Activated CD8-positive, alpha-beta memory T cell treated with anti-CD3 and anti-CD28 coated beads, Interleukin-2, amount 50 U/mL, for 4 hours (primary cell): ENCODE measurements at places on chromosomes 5 and 9.

- DNase-seq: no peak
Measured at GRCh38 chr9:105116052-105116868, 128.2 kb upstream of the SLC44A1 start.

DNA sequence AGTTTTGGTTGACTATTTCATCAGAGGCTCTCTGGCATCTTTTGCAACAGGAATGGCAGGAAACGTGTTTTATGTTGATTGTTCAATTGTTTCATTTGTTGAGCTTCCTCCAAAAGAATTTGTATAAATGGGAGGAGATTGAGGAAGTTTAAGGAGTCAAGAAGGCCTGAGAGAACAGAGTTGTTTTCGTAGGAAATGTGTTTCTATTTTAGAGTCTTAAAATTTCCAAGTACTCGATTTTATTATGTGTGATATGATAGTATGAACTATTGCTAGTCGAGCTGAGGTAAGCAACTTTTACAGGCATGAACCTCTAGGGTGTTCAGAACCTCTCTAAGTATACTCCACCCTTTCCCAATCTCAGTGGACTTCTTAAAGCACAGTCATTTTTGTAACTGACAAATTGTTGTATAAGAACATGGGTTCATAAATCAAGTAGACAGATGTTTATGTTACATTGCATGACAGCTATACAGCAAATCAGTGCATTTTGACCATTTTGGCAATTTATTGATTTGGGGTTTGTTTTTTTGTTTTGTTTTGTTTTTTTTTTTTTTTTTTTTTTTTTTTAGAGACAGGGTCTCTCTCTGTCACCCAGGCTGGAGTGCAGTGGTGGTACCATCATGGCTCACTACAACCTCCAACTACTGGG is 47.4 kb downstream of the POLK start:
- DNase-seq: no peak

- no peak for DNase-seq
Measured at GRCh38 chr5:6450319-6450833, 1.7 kb downstream of the UBE2QL1 start.

- DNase-seq: no peak
Measured at GRCh38 chr5:124263680-124264491, 482.6 kb downstream of the ZNF608 start.

GRCh38 chr9:65403721-65404120 is 118.7 kb upstream of the FOXD4L5 start:
- DNase-seq: no peak

DNA sequence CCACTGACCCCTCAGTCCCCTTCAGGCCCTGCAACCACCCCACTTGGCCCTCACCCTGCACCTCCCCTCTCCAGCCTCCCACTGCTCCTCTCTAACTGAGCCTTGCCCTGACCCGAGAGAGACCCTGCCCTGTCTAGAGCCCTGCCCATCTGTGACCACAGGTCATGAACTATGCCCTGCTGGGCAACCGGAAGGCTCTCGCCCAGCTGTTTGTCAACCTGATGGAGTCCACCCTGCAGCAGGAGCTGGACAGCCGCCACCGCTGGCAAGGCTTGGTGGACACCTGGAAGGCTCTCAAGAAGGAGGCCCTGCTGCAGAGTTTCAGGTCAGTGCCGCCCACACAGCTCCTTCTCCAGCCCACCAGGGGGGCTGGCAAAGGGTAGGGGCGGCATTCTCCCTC is 9.4 kb downstream of the CCDC180 start:
- no peak for DNase-seq

GRCh38 chr9:130891688-130892476 is 4.7 kb downstream of the QRFP start:
- no peak for DNase-seq

DNA sequence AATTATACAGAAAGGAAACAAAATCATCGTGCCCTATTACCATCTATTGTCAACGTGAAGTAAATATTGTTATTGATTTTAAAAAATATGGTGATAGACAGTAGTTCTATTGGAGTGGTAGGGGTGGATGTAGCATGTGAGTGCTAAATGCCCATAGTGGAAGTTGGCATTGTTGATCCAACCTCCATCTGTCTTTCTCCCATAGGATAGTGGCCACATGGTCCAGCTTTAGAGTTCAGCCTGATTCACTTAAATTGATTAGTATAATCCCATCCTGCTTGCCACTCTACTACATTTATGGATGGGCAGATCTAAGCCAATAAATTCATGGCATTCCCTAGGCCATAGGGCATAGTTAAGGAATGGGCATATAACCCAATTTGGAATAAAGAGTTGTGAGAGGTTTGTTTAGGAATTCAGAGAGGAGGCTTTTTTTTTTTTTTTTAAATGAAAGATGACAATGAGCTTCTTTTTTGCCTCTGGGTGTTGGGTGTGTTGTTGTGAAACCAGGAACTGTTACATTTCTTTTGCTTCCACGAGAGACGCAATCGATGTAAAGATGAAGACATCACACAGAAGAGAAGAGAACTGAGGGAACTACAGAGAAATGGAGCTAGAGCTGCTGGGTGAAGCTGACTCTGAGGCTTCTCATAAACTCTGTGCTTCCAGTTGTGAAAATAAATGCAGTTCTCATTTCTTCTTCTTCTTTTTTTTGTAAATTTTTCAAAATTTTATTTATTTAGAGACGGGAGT is 12.5 kb upstream of the CHD1 start:
- no peak for DNase-seq

DNA sequence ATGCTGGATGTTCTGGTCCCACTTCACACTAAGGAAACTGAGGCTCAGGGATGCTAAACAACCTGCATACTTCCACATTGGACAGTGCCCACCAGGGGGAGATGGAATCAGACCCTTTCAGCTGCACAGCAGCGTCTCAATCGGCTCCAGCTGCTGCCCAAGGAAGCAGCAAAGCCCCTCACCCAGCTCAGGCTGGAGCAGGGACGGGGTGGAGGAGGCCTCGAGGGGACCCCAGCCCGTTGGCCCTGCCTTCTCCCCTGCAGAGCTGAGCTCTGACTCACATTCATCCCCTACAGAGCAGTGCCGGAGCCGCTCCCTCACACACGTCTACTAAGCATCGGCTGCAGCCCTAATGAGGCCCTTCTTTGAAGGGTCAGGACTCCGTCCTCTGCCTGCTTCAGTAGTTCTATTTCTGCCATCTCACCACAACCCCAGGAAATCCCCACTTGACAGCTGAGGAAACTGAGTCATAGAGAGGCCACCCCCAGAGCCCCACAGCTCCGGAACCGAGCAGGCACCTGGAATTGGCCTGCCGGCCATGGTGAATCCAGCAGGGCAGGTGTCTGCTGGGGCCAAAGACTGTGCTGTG is 21.5 kb upstream of the SUSD3 start:
- DNase-seq: no peak

DNA sequence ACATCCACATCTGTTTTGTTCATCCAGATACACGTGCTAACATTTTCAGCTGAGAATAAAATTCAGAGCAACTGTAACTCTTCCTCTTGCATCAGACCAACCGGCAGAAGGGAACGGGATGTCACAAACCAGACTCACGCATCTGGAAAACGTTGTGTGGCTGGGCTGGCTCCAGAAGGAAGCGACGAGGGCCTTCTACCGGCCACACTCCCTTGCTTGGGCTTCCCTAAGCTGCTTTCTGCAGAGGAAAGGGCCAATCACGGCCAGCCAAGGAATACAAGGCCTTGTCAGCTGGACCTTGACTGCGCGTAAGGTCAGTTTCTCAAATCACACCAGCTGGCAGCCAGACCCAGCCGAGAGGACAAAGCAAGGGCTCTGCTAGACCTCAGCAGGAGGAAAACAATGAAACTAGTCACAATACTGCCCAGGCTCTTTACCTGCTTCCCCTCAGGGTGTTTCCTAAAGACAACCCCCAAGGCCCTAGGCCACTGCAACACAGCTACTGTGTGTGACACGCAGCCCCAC is 106.1 kb downstream of the THBS4 start:
- DNase-seq: no peak

- no peak for DNase-seq
Measured at GRCh38 chr9:107942856-107943255, 453.3 kb upstream of the KLF4 start.

- DNase-seq: no peak
Measured at GRCh38 chr5:174759091-174759490, 34.7 kb downstream of the MSX2 start.

GRCh38 chr9:117869712-117870111 is 165.5 kb downstream of the TLR4 start:
- no peak for DNase-seq

DNA sequence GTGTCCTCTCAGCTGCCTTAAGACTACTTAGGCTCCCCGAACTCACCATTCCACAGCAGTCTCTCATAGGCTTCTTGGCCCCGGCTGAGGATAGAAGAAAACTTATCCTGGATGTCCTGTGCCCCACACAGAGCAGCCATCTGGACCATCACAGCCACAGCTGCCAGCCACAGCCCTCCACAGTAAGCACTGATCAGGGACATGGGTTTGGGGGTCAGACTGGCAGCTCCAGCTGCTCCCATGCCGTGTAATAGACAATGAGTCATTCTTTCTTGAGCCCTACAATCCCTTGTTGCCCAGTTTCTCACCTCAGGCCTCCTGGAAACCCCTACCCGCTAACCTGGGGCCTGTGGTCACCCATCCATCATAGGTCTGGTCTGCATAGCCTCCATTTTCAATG is 5.7 kb downstream of the CREB3 start:
- no peak for DNase-seq

- no peak for DNase-seq
Measured at GRCh38 chr9:89866701-89867100, 261.9 kb downstream of the GADD45G start.

DNA sequence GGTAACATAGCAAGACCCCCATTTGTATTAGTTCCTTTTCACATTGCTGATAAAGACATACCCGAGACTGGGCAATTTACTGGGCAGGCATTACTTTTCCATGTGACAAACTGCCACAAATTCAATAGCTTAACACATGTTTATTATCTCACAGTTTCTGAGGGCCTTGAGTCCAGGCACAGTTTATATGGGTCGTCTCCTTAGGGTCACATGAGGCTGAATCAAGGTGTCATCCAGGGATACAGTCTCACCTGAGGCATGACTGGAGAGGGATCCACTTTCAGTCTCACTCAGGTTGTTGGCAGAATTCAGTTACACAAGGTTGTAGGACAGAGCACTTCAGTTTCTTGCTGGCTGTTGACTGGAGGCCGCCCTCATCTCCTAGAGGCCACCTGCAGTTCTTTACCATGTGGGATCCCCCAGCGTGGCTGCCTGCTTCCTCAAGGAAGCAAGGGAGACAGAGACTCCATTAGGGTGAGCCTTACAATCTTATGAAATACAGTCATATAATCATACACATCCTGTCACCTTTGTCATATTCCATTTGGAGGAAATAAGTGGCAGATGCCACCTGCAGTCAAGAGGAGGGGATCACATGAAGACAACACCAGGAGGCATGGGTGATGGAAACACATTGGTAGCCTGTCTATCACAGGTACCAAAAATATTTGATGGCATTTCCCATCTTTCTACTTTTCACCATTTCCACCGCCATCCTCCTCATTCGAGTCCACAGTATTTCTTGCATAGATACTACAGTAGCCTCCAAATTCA is 15.1 kb upstream of the ERAP1 start:
- no peak for DNase-seq

DNA sequence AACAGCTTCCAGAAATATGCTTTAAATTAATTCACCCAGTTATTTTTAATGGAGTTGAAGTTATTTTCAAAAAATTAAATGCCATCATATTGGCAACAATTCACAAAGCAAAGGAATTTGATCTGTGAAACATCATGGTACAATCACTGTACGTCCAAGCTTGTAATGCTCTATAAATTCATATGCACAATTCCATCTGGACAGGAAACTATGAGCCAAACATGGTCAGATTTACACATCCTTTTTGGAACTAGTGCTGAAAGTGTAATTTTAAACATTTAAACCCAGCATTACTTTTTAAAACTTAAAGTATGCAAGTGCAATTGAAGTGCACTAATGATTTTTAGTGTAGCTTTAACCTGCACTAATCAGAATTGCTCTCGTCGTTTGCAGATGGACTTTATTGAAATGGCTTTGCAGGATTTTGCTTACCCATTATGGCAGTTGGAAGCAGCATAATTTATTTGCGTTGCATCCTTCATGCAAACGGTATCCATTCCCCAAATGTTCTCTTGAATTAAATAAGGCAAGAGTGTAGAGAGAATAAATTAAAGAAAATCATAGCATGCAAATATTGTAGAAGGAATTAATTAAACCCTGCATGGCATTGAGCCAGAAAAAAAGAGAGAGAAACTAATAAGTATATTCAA is 21.0 kb upstream of the OR13F1 start:
- no peak for DNase-seq

- no peak for DNase-seq
Measured at GRCh38 chr9:88065619-88066018, 72.7 kb downstream of the SPATA31C2 start.

DNA sequence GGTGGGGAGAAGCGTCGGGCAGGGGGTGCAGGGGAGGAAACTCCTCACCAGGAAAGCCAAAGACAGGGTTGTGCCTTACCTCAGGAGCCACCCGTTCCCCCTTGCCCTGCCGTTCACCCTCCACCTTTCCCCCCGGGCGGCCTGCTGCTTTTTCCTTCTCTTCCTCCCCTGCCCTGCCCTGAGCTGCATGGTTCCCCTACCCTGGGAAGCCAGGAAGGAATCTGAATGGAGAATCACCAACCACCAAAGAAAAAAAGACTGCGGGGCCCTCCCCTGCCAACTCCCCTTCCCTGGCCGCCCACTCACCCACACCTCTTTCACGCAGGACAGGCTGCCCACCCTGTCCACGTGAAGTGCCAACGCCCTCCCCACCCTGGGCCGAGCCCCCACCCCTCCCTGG is 820 bp upstream of the NFX1 start:
- DNase-seq: peak; percentile 36

DNA sequence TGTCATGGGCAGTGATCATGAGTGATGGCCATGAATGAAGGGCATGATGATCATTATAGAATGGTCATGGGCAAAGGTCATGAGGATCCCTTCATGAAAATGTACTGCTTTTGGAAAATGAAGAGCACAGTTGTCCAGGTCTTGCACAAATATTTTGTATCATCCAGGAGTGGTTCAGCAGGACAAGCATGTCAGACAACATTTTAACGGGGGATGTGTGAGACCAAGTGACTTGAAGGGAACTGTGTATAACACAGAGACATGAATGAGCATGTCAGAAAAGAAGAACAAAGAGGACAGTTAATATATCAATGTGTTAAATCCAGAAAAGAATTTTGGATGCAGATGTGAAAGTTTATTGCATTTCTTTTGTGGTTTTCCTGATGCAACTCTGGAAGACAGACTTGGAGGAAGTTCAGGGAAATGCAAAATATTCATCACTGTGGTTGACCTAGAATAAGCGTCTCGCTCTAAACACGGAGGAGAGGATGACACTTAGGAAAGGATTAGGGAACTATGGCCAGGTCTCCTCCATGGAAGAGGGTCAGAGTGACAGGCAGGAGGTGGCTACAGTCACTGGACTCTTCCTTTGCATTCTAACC is 116.1 kb upstream of the IRX4 start:
- no peak for DNase-seq
